ENCODE measurements at places on chromosomes 6 and 20.
A peak's percentile ranks its signal among the peaks of the same experiment; 100 is the strongest.

DNA sequence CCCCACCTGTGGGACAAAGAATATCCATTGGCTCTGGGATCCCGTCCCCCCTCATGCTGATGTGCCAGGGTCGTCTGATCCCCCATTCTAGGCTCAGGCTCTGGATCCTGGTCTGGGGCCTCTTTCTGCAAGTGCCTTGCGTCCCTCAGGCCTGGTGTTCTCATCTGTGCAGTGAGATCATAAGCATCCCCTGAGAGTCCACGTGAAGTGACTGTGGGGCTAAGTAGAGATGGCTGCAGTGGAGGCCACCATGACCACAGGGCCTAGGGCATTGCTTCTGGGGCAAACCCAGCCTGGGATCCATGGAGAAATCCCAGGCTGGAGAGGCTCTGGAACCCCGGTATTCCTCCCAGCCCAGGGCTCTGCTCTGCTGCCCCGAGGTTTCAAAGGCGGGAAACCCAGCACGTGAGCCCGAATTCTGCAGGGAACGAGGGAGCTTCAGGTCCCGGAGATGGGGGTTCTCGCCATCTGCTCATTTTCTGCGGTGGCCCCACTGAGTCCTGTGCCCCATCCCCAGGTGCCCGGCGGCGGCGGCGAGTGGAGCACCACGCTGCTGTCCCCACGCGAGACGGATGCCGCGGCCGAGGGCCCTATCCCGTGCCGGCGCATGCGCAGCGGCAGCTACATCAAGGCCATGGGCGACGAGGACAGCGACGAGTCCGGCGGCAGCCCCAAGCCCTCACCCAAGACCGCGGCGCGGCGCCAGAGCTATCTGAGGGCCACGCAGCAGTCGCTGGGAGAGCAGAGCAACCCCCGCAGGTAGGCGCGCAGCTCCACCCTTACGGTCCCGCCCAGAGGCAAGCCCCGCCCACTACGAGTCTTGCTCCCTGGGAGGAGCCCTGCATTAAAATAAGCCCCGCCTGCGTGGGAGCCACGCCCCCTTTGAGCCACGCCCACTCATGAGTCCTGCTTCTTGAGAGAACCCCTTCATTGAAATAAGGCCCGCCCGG lies 105.5 kb upstream of the MYL9 start:
- DNase-seq, result peak; percentile 83

GRCh38 chr6:156427345-156427744 lies 349.8 kb upstream of the ARID1B start:
- no peak for DNase-seq

DNA sequence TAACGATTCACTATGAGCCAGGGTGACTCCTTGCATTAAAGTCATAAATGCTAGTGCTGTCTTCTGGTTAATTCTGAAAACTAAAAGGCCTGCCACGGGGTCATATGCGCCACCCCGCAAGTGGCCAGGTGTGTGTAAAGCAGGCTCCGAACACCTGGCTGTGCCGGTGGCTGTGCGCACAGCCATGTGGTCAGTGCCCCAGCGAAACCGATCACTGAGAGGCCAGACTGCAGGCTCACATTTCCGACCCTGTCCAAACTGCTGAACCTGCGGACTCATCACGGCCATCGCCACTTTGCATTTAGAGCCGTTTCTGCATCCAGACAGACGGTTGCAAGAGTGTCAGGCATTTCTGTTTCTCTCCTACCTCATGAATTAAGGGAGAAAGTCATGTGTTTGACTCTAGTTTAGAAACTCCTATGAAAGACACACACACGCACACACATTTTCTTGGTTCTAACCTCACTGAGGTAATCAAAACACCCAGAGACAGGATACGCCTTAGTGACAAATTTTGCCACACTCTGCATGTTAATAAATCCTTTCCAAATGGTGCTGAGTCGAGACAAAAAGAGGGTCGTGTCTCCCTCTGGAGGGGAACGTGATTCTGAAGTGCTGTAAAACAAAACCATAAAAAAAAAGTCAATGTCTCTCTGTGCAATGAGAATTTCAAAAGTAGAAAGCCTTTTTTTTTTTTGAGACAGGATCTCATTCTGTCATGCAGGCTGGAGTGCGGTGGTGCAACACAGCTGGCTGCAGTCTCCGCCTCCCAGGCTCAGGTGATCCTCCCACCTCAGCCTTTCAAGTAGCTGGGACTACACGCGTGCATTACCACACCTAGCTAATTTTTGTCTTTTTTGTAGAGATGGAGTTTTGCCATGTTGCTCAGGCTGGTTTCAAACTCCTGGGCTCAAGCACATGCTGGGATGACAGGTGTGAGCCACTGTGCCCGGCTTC lies 31.0 kb upstream of the TCFL5 start:
- DNase-seq, result no peak

DNA sequence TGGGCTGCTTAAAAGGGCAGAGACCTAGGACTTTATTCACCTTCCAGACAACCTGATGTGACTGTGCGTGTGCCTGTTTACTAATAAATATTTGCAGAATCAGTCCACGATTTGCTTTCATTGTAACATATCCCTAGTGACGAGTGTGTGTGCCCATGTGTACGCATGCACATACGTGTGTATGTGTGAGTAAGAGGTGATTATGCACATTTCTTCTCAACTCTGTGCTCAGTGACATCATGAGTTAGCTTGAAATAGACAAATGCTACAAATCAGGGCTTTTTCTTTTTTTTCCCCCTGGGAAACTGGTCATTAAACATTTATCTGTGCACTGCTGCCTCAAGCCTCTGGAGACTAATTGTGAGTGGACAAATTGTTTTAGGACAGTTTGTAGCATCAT lies 242.6 kb upstream of the SOX4 start:
- no peak for DNase-seq

- no peak for DNase-seq
These were observed 10.3 kb upstream of the ID1 start for GRCh38 chr20:31594558-31595379.

- DNase-seq, result no peak
These were observed 12.0 kb downstream of the TPX2 start for GRCh38 chr20:31751126-31751525.

DNA sequence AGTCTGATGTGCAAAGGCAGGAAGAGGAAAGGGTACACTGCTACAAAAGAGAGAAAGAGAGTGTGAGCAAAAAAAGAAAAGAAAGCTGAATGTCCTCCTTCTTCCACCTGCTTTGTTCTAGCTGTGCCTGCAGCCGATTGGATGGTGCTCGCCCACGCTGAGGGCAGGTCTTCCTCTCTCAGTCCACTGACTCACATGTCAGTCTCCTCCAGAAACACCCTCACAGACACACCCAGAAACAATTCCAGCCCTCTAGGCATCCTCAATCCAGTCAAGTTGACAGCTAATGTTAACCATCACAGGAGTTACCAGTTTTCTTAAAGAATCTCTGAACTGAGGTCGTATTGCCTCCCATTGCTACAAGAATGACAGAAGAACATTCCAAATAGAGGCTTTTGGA lies 411.9 kb upstream of the SASH1 start:
- no peak for DNase-seq

GRCh38 chr20:32201977-32202363 lies 5.6 kb downstream of the PLAGL2 start:
- no peak for DNase-seq

DNA sequence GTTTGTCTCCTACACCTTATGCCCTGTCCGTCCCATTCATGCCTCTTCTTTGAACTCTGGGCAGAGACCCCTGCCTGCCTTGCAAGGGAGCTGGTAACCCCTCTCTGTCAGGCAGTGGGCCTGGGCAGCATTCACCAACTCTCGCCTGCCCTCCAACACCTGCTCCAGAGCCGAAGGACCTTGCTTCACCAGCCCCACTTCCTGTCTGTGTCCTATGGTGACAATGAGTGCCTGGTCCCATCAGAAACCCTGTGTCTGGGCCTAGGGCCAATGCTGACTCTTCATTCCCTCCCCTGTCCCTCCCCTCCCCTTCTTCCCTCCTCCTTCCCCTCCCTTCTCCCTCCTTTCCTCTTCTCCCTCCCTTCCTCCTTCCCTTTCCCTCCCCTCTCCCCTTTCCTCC lies 22.8 kb upstream of the PCMTD2 start:
- DNase-seq, result no peak

DNA sequence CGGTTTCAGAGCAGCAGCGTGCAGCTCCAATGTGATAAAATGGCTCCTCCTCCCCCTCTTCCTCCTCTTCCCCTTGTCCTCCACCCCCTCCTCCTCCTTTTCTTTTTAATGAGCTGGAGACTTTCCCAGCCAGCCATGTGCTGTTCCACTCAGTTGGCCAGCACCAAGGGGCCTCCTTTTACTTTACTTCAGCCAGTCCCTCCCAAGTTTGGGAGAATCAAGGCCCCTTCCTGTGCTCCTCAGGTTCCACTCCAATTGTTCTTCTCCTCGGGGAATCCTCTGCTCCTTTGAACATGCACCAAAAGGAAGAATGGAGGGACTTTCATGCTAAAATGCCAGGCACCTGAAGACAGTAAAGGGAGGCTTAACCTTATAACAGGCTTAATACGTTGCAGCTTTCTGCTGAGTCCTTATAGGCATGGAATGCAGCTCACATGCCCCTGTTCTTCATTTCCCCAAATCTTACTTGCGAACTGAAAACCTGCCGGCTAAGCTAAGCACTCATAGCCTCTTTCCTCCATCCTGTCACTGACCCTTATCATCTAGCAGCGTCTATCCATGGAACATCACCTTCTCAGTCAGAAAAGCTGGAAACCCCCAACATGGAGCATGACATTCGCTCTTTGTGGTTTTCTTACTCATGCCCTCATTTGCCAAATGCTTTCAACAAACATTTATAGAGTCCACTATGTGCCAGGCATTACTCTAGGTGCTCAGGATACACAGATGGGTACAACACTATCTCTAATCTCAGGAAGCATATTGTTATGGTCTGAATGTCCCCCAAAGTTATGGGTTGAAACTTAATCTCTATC lies 170.6 kb downstream of the PHACTR1 start:
- DNase-seq, result no peak

Data from activated CD4-positive, alpha-beta T cell treated with anti-CD3 and anti-CD28 coated beads, Interleukin-2, amount 50 U/mL, for 4 hours (primary cell).